Bronchial smooth muscle cell (primary cell): ENCODE measurements at places on chromosomes 12 and 14. TPM values are rescaled to one million over a fixed set of nuclear protein-coding genes. Genes with fewer than 3 reads are reported as not detected.

The RAD51AP1 gene
- total RNA-seq = 0.43 and 1.6 TPM in 2 replicates

The PLEK2 gene
- 2.6 and 6.5 TPM in 2 replicates for total RNA-seq

The POC1B gene
- total RNA-seq = 4.6 and 7.7 TPM in 2 replicates

The KRT77 gene
- total RNA-seq = not detected in 2 replicates

The SOCS2 gene
- total RNA-seq = 5.8 and 16.7 TPM in 2 replicates

The CLEC1B gene
- not detected in 2 replicates for total RNA-seq
